MM.1S (cell line): ENCODE measurements at places on chromosomes 16 and 17.
A peak's percentile ranks its signal among the peaks of the same experiment; 100 is the strongest.

DNA sequence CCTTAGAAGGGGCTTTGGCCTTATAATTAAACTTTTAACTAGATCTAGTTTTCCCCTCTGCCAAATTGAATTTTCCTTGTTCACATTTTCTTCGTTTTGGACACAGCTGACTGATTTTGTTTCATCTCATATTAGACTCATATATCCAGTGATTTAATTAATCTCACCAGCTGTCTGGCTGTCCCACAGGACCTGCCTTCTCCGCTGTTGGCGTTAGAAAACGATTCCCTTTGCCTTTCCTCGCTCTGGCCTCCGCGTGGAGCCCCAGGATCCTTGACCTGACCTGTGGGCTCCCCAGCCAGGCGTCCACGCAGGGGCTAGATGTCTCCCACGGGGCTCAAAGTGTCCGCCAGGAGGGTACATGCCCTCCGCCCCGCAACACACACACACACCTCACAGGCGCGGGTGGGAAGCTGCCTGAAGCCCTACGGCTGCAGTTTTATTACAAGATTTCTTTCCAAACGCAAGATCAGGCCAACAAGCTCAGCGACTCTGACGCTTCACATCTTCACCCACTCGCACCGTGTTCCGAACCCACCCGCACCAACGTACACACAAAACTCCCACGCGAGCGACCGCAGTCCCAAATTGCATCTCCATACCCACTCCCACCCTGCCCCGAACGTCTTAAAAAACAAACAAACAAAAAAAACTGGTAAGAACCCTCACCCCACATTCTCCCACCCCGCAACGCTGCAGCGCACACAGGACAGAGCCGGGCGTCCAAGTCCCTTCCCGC is 1.1 kb downstream of the RPRML start:
- DNase-seq = no peak

DNA sequence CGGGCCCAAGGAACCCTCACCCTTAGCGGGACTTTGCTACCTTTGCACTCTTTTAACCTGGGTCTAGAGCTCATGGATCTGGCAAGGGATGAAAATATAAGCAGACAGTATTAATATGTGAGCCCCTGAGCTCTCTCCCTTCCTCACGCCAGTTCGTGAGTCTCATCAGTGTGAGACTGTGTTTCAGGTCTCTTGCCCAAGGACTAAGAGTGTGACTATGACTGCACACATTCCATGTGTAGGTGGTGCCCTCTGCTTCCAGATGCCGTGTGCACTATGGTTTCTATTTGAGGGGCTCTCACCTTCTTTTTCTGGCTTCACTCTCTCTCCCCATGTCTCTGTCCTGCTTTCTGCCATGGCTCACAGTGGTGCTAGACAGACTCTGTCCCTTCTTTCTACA is 40.5 kb downstream of the DHRS7B start:
- no peak for DNase-seq

GRCh38 chr17:22703204-22703603 is 1010.9 kb downstream of the KCNJ18 start:
- no peak for DNase-seq

DNA sequence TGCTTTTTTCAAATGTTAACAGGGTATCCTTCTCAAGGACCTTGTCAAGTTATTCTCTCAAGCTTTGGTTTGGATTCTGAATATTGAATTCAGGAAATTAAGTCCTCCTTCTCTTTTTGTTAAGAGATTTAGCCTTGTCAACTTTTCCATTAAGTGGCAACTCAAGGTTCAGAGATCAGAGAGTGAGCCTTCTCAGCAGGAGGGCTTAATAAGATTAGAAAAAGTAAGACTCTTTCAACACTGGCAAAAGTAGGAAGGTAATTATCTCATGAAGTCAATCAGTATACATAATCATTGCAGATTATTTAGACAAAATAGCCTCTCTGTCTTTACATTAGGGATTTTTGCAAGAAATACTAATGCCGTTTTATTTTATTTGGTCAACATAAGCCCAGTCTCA is 330.7 kb downstream of the KIF2B start:
- DNase-seq = no peak

DNA sequence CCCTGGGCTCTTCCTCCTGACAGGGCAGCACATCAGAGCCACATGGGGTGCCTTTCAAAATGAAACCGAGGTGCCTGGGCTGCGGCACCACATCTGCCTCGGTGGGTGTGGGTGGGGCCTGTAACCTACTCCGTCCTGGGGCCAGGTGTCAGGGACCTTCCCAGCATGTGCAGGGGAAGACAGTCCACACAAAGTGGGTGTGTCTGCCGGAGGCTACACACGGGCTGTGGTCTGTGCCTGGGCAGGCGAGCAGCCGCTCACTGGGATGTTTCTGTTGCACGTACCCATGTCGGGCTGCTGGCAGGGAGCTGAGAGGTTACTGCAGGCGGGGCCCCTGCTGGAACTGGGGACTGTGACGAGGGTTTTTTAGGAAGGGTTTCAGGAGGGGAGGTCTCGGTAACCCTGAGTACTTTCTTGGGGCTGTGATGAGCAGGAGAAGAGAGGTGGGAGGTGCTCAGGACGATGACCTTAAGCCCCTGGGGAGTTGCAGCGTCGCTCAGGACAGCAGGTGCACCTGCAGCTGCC is 351.2 kb downstream of the SEC14L1 start:
- peak; percentile 97 for DNase-seq

DNA sequence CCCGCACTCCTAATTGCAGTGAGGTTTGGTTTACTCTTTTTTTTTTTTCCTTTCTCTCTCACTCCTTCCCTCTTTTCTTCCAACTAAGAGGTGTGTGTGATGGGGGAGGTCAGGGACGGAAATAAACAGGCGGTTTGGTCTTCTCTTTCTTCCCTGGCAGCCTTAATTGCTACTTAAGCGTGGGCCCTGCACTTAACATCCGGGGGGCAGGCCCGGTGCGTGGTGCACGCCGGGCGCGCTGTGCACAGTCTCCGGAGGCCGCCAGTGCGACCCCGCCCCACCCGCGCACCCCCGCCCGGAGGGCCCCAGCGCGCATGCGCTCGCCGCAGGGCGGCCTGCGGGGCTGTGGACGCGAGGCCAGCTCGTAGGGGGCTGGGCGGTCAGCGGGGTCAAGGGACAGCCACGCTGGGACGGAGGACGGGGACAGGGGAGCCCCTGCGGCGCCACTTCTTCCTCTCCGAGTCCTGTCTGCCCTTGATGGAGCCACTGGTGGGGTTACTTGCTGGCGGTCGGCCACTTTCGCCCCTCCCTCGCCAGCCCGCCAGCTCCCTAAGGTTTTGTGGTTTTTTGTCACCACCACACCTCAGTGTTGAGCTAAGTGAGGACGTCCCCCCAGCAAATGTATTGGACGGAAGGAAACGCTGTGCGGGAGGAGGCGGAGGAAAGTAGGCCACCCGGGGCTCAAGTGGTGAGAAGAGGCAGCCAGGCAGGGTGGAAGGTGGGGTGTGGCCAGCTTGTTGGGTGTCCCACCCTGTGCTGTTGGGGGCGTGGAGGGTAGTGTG is 120.9 kb downstream of the MRM1 start:
- DNase-seq = no peak

DNA sequence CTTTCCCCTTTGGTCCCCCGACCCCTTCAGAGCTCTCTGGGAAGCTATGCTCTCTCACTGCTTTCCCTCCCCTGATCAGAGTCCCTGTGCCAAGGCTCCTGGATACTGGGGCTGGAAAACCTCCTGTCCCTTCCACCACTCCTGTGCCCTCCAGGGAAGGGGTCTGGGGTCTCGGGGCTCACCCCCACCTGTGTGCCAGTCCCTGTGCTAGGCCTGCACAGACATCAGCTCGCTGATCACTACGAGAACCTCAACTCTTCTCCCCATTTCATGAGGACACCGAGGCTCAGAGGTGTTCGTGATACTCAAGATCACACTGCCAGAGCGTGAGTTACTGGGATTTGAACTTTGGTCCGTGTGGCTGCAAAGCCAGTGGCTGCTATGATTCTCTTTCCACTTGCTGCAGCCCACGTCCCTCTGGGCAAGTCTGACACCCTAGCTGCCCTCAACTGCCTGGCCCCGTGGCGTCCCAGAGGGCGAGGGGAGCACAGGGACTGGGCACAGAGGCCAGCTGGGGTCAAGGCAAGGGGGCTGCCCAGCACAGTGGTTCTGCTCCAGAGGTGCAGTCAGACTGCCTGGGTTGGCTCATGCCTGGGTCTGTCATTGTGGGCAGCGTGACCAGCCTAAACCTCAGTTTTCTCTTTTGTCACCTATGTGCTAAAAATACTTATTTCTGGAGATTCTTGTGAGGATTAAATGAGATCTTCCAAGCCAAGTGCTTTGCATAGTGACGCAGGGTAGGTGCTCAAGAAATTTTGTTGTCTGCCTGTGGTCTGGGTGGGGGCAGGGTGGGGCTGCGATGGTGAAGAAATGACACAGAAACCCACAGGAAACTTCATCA is 43.8 kb upstream of the TOB1 start:
- DNase-seq = no peak

- no peak for DNase-seq
These were observed 19.6 kb downstream of the DNAH17 start for GRCh38 chr17:78557598-78558039.

DNA sequence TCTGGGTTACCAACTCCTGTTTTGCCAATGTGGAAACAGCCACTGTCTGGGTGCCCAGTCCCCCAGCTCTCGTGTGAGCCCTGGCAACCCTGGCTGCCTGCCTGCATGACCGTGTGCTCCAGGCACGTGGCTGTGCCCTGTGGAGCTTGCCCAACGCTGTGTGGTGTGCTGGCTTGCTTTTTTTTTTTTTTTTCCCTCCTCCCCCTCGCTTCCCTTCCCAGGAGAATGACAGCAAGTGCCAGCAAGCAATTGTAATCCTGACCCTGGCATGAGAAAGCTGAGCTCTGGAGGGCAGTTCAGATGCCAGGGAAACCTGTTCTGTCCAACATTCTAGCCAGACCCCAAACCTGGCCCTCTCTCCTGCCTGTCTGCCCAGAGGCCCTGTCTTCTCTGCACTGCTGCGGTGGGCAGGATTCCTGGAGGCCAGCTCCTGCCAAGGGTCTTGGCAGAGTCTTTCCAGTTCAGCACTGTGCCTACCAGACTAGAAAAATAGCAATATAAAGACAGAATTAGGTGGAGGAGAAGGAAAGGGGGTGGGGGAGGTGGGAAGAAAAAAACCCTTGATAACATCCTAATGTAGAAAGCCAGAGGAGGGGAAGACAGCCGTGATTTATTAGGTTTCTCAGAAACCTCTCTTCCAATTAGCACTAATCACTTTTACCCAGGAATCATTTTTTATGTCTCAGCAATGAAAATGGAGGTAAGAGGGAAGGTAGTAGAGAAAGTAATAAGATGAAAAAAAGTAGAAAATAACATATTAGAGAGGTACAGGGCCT is 9.0 kb downstream of the HLF start:
- DNase-seq = no peak

DNA sequence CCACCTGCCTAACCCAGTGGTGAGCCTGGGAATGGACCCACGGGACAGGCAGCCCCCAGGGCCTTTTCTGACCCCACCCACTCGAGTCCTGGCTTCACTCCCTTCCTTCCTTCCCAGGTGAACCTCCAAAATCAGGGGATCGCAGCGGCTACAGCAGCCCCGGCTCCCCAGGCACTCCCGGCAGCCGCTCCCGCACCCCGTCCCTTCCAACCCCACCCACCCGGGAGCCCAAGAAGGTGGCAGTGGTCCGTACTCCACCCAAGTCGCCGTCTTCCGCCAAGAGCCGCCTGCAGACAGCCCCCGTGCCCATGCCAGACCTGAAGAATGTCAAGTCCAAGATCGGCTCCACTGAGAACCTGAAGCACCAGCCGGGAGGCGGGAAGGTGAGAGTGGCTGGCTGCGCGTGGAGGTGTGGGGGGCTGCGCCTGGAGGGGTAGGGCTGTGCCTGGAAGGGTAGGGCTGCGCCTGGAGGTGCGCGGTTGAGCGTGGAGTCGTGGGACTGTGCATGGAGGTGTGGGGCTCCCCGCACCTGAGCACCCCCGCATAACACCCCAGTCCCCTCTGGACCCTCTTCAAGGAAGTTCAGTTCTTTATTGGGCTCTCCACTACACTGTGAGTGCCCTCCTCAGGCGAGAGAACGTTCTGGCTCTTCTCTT is 2.6 kb upstream of the STH start:
- DNase-seq = no peak
